ENCODE measurements at places on chromosomes 7 and 10.

DNA sequence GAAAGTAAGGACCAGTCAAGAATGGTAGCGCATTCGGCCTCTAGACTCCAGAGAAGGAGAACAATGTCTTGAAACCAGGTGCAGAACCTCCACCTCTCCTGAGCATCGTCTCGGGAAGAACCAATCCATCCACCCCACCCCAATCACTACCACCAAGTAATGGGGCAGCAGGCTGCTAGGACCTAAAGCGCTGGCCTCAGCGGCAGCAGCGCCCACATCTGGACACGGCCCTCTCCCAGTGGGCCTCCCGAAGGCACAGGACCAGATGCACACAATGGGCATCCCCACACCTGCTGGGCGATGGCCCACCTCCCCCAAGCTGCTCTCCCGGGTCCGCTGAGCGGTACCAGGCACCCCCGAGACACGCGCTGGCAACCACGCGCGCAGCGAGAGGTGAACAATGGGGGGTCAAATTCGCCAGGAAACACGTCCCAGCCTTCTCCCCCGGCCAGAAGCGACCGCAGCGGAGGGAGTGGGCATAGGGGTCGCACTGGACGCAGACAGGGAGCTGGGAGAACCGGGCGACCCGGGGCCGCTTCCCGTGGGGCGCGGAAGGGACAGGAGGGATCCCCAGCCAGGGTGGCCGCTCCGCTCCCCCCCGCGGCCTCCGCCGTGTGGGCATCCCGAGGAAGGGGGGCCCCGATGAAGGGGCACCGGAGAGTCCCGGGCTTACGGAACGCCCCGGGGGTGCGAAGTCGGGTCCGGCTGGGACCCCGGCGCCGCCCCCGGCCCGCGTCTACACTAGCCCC is 506 bp downstream of the CTTNBP2 start:
- DNase-seq = peak; percentile 38

DNA sequence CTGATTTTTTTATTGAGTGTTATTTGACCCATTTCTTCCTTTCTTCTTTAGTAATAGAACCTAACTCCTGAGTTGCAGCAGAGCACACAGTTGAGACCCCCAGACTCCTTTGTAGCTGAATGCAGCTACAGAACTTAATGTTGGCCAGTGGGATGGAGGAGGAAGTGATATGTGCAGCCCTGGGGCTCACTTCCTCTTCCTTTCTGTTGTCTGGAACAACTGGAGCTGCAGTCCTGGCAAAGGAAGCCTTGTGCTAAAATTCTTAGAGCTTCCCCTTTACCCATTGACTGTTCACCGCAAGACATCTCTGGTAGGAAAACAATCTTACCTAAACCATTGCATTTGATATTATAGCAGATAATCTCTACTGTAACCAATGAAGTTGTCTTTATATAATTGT is 86.6 kb downstream of the ITGB8 start:
- DNase-seq = no peak

GRCh38 chr10:117360016-117360415 is 15.2 kb downstream of the PDZD8 start:
- DNase-seq = no peak

DNA sequence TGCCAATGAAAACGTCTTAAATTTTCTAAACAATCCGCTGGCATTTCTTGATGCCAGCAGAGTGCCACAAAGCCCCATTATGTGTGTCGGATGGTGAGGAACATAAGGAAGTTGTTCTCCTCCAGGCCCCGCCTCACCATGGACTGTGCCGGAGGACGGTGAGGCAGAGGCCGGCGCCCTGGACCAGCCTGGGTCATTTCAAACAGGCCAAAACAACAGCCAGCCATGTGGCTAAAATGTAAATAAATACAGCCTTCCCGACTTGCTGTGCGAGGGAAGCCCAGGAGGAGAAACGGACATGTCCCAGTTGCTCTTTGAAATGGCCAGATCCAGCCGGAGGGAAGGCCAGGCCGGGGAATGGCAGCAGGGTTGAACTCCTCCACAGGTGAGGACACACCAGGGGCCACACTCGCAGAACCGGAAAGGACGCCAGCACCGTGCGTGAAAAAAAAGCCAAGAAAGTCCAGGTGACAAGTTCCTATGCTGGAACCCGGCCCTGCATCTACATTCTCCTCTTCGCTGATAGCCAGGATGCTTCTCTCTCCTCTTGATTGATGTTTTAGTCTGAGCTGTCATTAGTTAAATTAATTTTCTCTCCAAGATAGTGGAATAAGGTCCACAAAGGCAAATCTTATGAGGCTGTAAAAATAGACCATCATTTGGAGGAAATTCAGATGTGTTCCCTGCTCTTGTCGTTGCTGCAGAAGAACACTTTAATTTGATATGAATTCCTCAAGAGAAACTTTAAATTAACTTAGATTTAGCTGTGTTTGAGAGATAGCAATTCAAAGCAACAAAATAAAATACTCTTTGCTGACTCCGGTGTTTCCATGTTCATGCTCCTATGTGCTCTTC is 64.6 kb downstream of the EBF3 start:
- DNase-seq = no peak

DNA sequence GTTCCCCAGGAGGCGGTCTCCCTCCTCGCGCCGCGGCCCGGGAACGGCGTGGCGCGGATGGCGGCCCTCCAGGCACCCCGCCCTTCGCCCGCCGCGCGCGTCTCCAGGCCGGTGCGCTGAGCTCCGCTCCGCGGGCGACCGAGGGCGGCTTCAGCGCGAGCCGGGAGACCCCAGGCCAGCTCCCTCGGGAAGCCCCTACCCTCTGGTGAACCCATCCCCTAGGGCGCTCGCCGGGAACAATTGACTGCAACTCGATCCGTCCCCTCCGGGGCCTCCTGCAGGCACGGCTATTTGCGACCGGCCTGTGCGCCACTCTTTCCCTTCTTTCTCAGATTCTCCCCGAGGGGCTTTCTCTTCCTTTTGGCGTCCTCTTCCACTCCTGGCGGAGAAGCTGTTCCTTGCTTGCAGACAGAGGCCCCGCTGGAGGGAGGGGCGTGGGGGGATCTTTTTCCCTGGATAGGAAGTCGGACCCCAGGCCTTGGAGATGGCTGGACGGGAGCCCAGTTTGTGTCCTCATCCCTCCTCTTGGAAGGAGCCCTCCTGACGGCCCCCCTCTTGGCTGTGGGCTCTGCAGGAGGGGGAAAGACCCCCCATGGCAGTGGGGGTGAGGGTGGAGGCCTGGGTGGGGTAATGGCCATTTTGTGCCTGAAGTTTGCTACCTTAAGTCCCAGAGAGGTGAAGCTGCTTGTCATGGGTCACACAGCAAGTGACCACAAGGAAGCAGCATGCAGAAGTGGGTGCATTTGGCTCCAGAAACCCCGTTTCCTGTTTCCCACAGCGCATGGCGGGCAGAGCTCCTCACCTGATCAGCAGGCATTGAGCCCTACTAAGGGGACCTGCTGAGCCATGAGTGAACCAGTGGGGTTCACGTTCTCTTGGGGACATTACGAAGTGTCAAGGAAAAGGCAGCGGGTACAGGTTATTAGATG is 171.2 kb upstream of the TNRC18 start:
- DNase-seq = peak; percentile 54

DNA sequence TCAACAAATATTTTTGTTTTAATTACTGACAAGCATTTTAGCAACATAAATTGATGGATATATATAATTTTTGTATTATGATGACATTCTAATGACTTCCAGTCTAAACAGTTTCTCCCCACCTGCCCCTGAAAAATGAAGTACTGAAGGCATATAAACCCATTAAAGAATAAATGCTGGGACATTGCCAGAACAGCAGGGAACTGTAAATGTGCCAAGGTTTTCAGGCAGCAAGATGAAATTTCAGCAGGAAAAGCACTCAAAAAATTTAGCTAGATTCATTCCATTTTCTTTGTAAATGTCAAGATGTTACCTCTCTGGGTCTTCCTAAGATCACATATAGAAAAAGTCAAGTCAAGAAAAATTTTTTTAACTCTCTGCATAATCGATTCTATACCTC is 11.0 kb upstream of the TLL2 start:
- no peak for DNase-seq

GRCh38 chr10:72375585-72375984 is 20.9 kb upstream of the DNAJB12 start:
- DNase-seq = no peak

GRCh38 chr10:77233466-77233865 is 404.1 kb downstream of the KCNMA1 start:
- no peak for DNase-seq

- no peak for DNase-seq
These were observed 76.2 kb downstream of the CHN2 start for GRCh38 chr7:29270594-29271318.

DNA sequence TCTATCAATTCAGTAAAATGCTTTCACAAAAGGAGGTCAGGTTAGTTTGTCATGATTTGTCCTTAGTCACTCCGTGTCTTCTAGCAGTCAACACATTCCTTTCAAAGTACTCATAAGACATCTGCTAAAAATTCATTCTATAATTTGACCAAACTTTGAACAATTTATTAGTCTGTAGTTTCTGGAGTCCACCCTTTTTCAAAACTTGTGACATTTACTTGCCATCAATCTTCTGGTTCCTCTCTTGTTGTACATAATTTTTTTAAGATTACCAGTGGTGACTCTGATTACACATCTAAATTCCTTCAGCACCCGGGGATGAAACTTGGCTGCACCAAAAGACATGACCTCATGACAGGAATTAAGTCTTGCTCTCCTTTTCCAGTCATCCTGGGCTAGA is 130.1 kb downstream of the NEBL start:
- DNase-seq = no peak

DNA sequence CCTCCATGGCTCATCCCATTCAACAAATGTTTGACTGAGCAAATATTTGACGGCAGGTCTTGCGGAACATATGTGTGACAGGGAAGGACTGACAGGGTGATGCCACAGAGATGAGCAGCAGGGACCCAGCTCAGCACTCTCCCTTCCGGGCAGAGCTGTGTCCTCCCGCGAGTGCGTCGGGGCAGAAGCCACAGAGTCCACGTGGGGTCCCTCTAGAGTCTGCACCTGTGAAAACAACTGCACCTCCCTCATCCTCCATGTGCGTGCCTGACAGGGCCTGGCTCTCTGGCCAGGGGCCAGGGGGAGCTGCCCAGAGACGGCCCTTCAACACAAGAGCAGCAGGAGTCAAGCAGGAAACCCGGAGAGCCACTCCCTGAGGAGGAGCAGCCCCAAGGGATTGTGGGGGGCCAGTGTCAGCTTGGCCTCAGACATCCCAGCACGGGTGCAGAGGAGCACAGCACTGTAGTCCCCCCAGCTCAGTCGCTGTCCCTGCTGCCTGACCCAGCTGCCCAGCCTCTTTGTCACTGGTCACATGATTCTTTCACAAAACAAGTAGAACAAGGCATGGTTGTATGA is 83.6 kb upstream of the TMEM72 start:
- DNase-seq = no peak

DNA sequence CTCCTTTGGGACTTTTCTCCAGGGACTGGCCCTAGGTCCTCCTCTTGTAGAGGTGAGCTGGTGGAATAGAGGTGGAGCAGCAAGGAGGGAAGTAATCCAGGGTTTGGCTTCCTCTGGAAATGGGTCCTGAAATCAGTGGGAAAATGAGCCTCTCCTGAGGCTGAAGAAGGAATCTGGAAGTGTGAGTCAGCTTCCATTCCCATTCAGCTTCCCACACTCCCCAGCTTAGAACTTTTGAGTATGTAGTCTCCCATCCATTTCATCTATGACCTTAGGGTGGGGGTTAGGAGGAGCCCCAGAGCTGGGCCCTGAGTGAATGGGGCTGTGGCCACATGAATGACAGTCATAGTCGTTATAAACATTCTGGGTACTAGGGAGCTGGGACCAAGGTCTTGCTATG is 17.7 kb downstream of the LDB1 start:
- DNase-seq = no peak

DNA sequence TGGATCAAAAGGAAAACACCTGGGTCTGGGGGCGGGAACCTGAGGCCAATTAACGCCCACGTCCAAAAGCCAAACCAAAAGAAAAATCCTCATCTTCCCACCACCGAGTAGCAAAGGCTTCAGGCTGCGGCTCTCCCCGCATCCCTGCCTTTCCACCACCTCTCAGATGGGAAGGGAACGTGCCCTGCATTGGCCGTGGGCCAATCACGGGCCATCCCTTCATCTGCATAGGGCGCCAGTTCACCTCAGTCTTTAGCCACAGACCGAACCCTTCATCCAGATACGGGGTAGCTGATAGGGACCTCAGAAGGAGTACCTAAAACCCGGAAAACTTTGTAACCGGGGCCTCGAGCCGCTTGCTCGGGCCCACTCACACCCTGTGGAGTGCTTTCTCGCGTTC is 626 bp downstream of the PRPF18 start:
- DNase-seq = no peak
